T-helper 2 cell treated with Interferon-gamma antibody and Interleukin-4, amounts not matched to agents 5 μg/mL and 100 μg/mL, for 36 hours (primary cell): ENCODE measurements at places on chromosomes 11 and 22.

DNA sequence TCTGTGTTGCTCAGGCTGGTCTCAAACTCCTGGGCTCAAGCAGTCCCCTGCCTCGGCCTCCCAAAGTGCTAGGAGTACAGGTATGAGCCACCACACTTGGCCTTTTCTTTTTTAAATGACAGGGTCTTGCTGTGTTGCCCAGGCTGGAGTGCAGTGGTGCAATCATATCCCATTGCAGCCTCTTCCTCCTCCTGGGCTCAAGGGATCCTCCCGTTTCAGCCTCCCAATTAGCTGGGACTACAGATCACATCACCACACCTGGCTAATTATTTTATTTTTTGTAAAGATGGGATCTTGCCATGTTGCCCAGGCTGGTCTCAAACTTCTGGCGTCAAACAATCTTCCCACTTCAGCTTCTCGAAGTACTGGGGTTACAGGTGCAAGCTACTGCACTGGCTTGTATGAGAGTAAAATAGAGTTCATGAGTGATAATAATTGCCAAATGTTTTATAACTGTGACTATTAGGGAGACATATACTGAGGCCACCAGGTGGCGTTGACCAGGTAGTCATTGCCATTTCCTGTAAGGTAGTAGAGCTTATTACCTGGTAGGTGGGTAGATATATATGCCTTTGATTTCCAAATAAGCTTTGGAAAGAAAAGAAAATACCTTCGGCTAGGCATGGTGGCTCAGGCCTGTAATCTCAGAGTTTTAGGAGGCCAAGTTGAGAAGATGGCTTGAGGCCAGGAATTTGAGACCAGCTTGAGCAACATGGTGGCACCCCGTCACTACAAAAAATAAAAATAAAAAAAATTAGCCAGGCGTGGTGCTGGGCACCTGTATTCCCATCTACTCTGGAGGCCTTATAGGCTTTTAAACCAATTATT lies 5.4 kb downstream of the FDX1 start:
- no peaks in the 10 kb centered on the region for H3K27me3 ChIP-seq
- no peak overlapping the region for H3K27ac ChIP-seq
- peaks cover 30% of the 10 kb centered on the region for H3K36me3 ChIP-seq
- H3K4me3 ChIP-seq: no peak overlapping the region
- no peak for DNase-seq

- peaks cover 3% of the 10 kb centered on the region for H3K4me1 ChIP-seq
- H3K27ac ChIP-seq: no peak overlapping the region
- no peak overlapping the region for H3K4me3 ChIP-seq
- no peaks in the 10 kb centered on the region for H3K27me3 ChIP-seq
These were observed 110.5 kb downstream of the ATG16L2 start for GRCh38 chr11:72924568-72925190.

- no peak overlapping the region for H3K27ac ChIP-seq
- DNase-seq: no peak
- H3K4me3 ChIP-seq: no peak overlapping the region
- peaks cover 31% of the 10 kb centered on the region for H3K36me3 ChIP-seq
These were observed 33.4 kb downstream of the PPARA start for GRCh38 chr22:46183733-46184132.

GRCh38 chr11:134261626-134262488 lies 8.5 kb downstream of the ACAD8 start:
- H3K27ac ChIP-seq: no peak overlapping the region
- no peak overlapping the region for H3K4me3 ChIP-seq
- H3K4me1 ChIP-seq: peaks cover 27% of the 10 kb centered on the region
- no peak for DNase-seq

- H3K4me1 ChIP-seq: no peaks in the 10 kb centered on the region
- no peak for DNase-seq
- H3K4me3 ChIP-seq: no peak overlapping the region
- no peaks in the 10 kb centered on the region for H3K27me3 ChIP-seq
- no peak overlapping the region for H3K27ac ChIP-seq
These were observed 84.1 kb downstream of the NXPE2 start for GRCh38 chr11:114762408-114762807.

DNA sequence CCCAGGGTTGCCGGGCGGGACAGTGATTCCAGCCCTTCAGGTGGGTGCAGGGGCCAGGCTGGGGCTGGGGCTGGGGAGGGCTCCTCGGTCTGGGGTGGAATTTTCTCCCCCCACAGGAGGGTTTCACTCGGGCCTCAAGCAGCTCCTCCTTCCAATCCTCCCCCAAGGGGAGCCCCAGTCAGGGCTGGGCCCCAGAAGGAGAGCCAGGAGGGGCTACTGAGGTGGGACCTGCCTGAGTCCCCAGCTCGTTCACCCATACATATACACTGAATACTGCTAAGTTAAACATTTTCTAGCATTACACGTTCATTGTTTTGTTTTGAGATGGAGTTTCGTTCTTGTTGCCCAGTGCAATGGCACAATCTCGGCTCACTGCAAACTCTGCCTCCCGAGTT lies 1.5 kb upstream of the CRACR2B start:
- H3K27ac ChIP-seq: peak overlapping the region; percentile 78
- peaks cover 10% of the 10 kb centered on the region for H3K36me3 ChIP-seq
- H3K27me3 ChIP-seq: peaks cover 30% of the 10 kb centered on the region
- peaks cover 12% of the 10 kb centered on the region for H3K4me1 ChIP-seq
- H3K4me3 ChIP-seq: peak overlapping the region; percentile 81
- DNase-seq: no peak

GRCh38 chr22:46297151-46297812 lies 612 bp downstream of the GTSE1 start:
- H3K27me3 ChIP-seq: no peaks in the 10 kb centered on the region
- peaks cover 38% of the 10 kb centered on the region for H3K4me1 ChIP-seq
- peak; percentile 17 for DNase-seq
- peak overlapping the region; percentile 88 for H3K4me3 ChIP-seq

GRCh38 chr11:35167426-35167954 lies 28.5 kb downstream of the CD44 start:
- H3K27ac ChIP-seq: peak overlapping the region; percentile 100
- peaks cover 55% of the 10 kb centered on the region for H3K36me3 ChIP-seq
- H3K27me3 ChIP-seq: no peaks in the 10 kb centered on the region
- DNase-seq: no peak

DNA sequence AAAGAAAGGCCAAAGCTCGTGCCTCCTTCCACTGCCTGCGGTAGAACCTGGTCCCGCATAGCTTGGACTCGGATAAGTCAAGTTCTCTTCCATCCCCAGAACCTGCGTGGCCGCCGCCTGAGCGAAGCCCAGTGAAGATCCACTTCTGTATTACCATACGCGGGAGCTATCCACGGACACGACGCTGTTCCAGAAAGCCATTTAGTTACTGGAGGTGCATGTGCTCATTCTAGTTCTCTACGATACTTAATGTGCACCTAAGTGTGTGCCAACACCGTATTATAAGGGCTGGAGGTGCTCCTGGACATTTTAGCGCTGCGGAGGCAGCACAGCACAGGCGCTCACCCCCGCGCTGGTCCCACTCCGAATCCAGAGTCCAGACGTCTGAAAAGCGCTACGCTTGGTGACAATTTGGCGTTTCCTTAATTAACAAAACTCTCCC lies 1.4 kb downstream of the WT1 start:
- H3K4me3 ChIP-seq: no peak overlapping the region
- H3K36me3 ChIP-seq: peaks cover 6% of the 10 kb centered on the region
- H3K4me1 ChIP-seq: peaks cover 15% of the 10 kb centered on the region
- no peak overlapping the region for H3K27ac ChIP-seq
- no peak for DNase-seq

DNA sequence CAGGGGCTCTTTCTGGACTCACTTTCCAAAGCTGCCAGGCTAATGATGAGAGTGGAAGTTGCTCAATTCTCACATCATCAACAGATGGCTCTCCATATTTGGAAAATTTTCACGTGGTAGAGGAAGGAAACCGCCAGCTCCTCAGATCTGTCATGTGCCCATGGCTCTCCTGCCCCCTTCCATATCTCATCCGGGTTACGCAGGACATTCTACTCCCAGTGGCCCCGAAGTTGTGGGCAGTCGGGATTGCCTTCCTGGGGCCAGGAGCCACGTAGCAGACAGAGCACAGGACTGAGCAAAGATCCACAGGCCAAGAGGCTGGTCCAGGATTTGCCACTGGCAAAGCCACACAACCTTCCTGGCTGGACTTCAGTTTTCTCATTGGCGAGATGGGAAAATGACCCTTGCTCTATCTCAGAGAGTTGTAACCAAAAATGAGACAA lies 38.8 kb downstream of the RPUSD4 start:
- H3K27me3 ChIP-seq: peaks cover 2% of the 10 kb centered on the region
- H3K4me1 ChIP-seq: no peaks in the 10 kb centered on the region
- no peak overlapping the region for H3K27ac ChIP-seq
- H3K4me3 ChIP-seq: no peak overlapping the region
- no peak for DNase-seq

DNA sequence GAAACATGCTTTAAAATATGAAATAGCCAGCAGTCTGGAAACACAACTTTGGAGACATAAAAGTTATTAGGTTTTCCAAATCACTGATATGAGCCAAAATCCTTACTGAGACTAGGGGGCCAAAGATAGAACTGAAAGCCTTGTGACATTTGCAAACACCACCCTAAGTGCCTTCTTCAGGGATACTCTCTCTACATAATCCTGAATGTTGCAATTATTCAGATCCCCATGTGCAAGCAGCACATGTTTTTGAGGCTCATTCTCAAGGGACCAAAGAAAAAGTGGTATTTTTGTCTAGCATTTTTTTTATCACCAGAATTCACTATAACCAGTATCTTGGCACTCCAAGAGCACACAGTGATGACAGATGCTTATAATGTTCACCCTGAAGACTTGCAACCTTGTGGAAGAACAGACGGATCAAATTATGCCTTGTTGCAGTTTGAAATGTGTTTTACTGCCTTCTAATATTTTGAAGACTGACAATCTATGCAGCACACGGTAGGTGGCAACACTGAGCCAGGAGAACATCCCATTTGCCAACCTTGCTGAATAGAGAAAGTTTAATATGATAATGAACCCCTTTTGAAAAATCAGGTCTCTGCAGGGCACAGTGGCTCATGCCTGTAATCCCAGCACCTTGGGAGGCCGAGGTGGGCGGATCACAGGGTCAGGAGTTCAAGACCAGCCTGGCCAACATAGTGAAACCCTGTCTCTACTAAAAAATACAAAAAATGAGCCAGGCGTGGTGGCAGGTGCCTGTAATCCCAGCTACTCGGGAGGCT lies 78.5 kb downstream of the PLEKHA7 start:
- no peak overlapping the region for H3K27ac ChIP-seq
- no peaks in the 10 kb centered on the region for H3K4me1 ChIP-seq
- no peaks in the 10 kb centered on the region for H3K36me3 ChIP-seq
- H3K4me3 ChIP-seq: no peak overlapping the region

DNA sequence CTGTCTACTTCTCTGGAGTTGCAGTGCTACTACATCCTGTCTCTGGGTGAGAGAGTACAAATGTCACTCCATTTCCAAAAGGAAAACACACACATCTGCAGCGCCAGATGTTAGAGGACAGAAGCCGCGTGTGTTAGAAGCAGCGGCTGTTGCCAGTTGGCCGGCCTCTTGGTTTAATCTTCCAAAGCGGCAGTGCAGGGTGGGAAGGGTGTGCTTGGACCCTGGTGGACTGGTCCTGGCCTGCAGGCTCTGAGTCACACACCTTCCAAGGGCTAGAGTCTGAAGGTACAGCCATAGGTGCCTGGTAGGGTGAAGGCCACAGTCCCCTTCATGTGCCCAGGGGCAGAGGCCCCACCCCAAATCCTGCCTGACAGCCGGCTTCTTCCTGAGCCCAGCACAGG lies 99.8 kb downstream of the CTTN start:
- no peaks in the 10 kb centered on the region for H3K4me1 ChIP-seq
- H3K27ac ChIP-seq: no peak overlapping the region
- H3K27me3 ChIP-seq: no peaks in the 10 kb centered on the region
